B cell (primary cell): ENCODE measurements at places on chromosomes 13 and 19. TPM values are rescaled to one million over a fixed set of nuclear protein-coding genes. Genes with fewer than 3 reads are reported as not detected.
A peak's percentile ranks its signal among the peaks of the same experiment; 100 is the strongest.

DNA sequence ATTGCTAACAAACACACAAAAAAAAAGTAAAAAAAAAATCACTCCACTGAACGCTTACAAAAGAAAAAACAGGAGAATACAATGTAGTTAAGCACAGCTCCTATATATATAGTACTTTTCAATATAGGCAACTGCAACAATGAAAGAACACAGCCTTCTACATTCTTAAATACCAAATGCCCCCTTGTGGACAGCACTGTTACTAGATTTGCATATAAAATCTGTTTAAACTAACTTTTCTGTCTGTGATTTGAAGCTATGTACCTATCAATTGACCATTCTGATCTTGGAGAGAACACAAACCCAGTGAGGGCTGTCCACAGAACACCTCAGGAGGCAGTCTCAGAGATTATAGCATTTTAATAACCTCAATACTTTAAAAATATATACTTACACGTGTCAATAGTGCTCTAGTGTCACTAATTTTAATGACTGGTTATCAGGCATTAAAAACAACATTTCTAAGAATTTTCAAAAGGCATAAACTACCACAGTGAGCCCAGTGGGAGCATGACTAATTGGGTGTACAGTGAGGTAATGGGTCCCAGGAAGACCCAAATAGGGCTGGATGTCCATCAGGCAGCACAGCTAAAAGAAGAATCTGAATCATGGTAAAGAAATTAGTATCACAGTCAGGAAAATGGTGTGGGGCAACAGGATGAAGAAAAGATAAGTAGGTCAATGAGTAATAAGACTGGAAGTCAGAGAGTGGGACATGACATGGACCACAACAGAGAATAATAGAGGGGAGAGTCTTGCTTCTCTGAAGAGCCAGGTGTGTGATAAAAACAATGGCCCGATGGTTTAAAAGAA is 22.2 kb downstream of the CCDC169 start:
- H3K4me1 ChIP-seq, result no peaks in the 10 kb centered on the region
- no peak overlapping the region for H3K4me3 ChIP-seq
- no peak overlapping the region for H3K27ac ChIP-seq
- DNase-seq, result peak; percentile 7

- no peak for DNase-seq
- H3K4me3 ChIP-seq, result no peak overlapping the region
- H3K4me1 ChIP-seq, result no peaks in the 10 kb centered on the region
- H3K27ac ChIP-seq, result no peak overlapping the region
These were observed 20.6 kb downstream of the ELAVL3 start for GRCh38 chr19:11460207-11460606.

DNA sequence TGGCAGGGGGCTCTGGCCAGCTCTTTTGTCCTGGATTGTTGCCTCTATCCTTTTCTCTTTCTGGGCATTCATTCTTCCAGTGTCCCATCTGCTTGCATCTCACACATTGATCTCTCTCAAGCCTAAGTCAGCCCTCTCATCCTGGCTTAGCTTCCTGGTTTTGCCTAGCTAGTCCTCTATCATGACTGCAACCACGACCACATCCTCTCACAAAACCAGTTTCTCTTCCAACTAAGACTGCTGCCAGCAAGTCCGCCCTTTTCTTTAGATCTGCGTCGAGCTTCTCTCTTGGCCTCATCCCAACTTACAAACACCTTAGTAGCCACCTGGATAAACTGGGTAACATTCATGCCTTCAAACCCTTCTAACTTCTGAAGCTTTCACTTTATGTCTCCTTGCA is 212.2 kb upstream of the HTR2A start:
- no peaks in the 10 kb centered on the region for H3K27me3 ChIP-seq
- DNase-seq, result no peak
- H3K4me1 ChIP-seq, result no peaks in the 10 kb centered on the region
- H3K36me3 ChIP-seq, result no peaks in the 10 kb centered on the region

The C1QTNF9 gene
- total RNA-seq, result not detected in 2 replicates

The ADGRE2 gene
- 0.89 and 1.7 TPM in 2 replicates for total RNA-seq

GRCh38 chr13:35157143-35157755 is 215.2 kb downstream of the NBEA start:
- H3K4me3 ChIP-seq, result no peak overlapping the region
- H3K4me1 ChIP-seq, result peaks cover under 1% of the 10 kb centered on the region
- no peaks in the 10 kb centered on the region for H3K27me3 ChIP-seq
- peak; percentile 48 for DNase-seq

The ADGRE3 gene
- total RNA-seq, result 0.17 TPM in 1 of 2 replicates, not detected in the other

The ISOC2 gene
- total RNA-seq, result 10.0 and 11.1 TPM in 2 replicates

DNA sequence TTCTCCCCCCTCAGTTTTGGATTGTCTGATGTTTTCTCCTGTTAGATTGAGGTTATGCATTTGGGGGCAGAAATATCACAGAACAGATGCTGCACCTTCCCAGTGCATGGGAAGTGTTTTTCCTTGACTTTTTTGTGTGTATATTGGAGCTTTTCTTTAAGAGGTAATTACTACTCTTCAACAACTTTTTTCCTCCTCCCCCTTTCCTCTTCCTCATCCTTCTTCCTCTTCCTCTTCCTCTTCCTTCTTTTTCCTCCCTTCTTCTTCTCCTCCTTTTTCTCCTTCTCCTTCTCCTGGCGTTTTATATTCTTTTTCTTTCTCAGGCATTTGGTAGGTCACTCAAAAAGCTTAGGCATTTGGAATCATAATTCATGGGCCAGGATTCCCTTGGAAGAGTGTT is 18.1 kb upstream of the SPATA13 start:
- no peak for DNase-seq
- H3K36me3 ChIP-seq, result no peaks in the 10 kb centered on the region
- no peaks in the 10 kb centered on the region for H3K4me1 ChIP-seq
- no peak overlapping the region for H3K27ac ChIP-seq

The SHC2 gene
- 0.19 TPM in 1 of 2 replicates, not detected in the other for total RNA-seq

DNA sequence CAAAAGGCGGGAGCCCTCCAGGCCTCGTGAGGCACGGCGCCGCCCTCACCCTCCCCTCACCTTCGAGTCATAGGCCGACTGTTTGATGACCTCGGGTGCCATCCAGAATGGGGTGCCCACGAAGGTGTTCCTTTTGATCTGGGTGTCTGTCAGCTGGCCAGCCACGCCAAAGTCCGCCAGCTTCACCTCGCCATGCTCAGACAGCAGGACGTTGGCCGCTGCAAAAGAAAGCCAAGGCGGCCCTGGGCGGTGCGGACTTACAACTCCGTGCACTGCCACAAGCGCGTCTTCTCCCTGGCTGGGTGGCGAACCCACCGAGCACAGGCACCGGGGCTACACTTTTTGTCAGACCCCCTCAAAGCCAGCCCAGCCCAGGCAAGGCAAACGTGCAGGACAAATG is 102.1 kb downstream of the STK24 start:
- no peak overlapping the region for H3K4me3 ChIP-seq
- no peaks in the 10 kb centered on the region for H3K27me3 ChIP-seq
- H3K36me3 ChIP-seq, result peaks cover 3% of the 10 kb centered on the region
- no peak for DNase-seq
- peaks cover 36% of the 10 kb centered on the region for H3K4me1 ChIP-seq

GRCh38 chr19:19423322-19423721 is 17.8 kb downstream of the GATAD2A start:
- H3K27me3 ChIP-seq, result no peaks in the 10 kb centered on the region
- H3K27ac ChIP-seq, result no peak overlapping the region
- no peak for DNase-seq
- peaks cover 50% of the 10 kb centered on the region for H3K4me1 ChIP-seq

GRCh38 chr19:50449236-50449899 is 16.7 kb downstream of the MYBPC2 start:
- no peaks in the 10 kb centered on the region for H3K36me3 ChIP-seq
- H3K4me3 ChIP-seq, result no peak overlapping the region
- no peak for DNase-seq
- no peaks in the 10 kb centered on the region for H3K4me1 ChIP-seq

The RASL11A gene
- 0.89 and 1.0 TPM in 2 replicates for total RNA-seq

GRCh38 chr13:37211487-37211886 is 106.0 kb upstream of the CSNK1A1L start:
- no peak overlapping the region for H3K4me3 ChIP-seq
- H3K36me3 ChIP-seq, result no peaks in the 10 kb centered on the region
- no peak overlapping the region for H3K27ac ChIP-seq
- H3K27me3 ChIP-seq, result no peaks in the 10 kb centered on the region
- H3K4me1 ChIP-seq, result no peaks in the 10 kb centered on the region

The CLEC17A gene
- 121 and 127 TPM in 2 replicates for total RNA-seq
